Activated CD4-positive, alpha-beta memory T cell treated with anti-CD3 and anti-CD28 coated beads for 36 hours (primary cell): ENCODE measurements at places on chromosomes 13 and 19. TPM values are rescaled to one million over a fixed set of nuclear protein-coding genes. Genes with fewer than 3 reads are reported as not detected.

Gene FRY
- total RNA-seq, result 5.3 TPM

Gene TGFBR3L
- total RNA-seq, result 4.4 TPM

Gene MAST1
- 1.7 TPM for total RNA-seq

Gene RNF113B
- not detected for total RNA-seq

Gene ARHGAP35
- 18.5 TPM for total RNA-seq

Gene LILRA5
- total RNA-seq, result not detected
